ENCODE measurements at places on chromosomes 5 and 9.

DNA sequence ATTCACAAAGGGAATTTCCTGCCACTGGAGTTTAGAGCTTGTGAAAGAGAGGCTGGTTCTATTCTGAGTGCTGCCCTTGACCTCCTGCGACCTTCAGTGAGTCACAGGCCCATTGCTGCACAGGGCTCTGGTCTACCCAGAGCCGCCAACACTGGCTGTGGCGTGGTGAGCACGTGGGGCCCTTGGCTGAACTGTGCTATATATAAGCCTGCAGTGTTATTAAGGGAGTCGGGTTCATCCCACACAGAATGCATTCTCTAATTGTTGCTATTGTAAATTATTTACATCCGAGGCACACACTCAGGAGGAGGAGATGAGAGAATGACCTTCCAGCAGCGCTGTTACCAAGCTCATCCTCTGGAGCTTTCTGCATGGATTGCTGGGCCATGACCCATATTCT, 47.1 kb downstream of the BRINP1 start:
- DNase-seq: no peak

DNA sequence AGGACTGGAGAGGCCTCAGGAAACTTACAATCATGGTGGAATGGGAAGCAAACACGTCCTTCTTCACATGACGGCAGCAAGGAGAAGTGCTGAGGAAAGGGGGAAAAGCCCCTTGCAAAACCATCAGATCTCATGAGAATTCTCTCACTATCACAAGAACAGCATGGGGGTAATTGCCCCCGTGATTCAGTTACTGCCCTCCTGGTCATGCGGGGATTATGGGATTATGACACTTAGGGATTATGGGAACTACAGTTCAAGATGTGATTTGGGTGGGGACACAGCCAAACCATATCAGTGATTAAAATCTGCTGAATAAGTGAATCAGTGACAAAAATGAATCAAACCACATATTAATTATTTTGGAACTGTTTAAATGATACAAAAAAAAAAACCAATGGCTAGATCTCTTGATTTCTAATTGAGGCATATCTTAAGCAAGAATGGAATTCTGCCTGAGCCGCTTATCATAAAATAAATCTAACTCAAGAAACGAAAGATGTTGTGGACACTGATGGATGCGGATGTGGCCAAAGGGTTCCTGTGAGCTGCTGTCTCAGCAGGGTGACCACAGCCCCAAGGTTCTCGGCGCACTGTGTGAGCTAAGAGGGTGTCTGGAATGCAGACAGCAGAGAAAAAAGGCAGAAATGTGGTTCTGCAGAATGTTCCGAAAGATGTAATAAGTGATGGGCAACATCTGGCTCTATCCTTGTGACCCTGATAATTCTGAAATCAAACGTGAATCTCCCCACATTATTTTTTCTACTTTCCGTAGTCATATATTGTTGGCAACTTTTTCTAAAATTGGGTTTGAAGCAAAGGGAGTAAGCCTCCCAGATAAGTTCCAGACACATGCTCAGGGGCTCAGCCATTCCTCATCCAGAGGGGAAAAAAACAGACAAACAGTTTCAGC, 107.2 kb upstream of the ICE1 start:
- DNase-seq: no peak

GRCh38 chr9:69090140-69090750, 54.7 kb downstream of the FXN start:
- no peak for DNase-seq

DNA sequence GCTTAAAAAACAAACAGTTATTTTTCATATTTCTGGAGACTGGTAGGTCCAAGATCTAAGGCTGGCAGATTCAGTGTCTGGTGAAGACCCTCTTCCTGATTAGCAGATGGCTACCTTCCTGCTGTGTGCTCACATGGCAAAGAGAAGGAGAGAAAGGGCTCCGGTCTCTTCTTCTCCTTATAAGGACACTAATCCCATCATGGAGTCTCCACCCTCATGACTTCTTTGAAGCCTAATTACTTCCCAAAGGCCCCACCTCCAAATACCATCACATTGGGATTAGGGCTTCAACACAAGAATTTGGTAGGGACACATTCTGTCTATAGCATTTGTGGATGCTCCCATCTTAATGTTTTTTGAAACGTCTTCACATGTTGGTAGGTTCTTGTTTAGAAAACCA, 391.1 kb downstream of the TMEM161B start:
- DNase-seq: no peak

- no peak for DNase-seq
Observed at GRCh38 chr9:130938652-130939404, at the start of gene FIBCD1. TSS of gene FIBCD1 (minus strand) at chr9:130939247. CDS start at chr9:130938607, 640 bp downstream.

DNA sequence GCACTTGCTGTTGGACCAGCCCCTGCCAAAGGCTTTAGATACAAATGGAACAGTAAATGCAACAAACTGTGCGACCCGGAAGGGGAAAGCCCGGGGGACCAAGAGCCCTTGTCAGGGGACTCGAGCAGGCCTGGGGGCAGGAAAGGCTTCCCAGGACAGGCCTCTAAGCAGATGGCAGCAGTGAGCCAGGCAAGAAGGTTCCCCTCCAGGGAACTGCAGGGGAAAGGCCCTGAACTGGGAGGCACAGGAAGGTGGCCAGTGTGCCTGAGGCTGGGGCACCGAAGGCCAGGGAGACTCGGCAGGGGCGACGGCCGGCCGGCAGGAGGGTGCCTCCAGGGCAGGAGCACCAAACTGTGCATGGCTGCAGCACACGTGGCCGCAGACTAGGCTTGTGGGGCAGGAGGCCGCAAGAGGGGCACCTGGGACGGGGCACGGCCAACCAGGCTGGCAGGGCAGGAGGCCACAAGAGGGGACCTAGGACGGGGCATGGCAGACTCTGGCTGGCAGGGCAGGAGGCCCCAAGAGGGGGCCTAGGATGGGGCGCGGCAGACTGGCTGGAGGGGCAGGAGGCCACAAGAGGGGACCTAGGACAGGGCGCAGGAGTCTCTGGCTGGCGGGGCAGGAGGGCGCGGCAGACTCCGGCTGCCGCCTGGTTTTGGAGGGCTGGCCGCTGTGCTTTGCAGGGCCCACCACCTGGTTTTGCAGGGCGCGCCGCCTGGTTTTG, 10.0 kb downstream of the VAV2 start:
- no peak for DNase-seq

- no peak for DNase-seq
Observed at GRCh38 chr5:131854134-131854533, 57.3 kb upstream of the FNIP1 start.

- no peak for DNase-seq
Observed at GRCh38 chr5:142561486-142562097, 124.3 kb downstream of the FGF1 start.

- DNase-seq: no peak
Observed at GRCh38 chr9:35760651-35761050, 6.6 kb upstream of the MSMP start.

DNA sequence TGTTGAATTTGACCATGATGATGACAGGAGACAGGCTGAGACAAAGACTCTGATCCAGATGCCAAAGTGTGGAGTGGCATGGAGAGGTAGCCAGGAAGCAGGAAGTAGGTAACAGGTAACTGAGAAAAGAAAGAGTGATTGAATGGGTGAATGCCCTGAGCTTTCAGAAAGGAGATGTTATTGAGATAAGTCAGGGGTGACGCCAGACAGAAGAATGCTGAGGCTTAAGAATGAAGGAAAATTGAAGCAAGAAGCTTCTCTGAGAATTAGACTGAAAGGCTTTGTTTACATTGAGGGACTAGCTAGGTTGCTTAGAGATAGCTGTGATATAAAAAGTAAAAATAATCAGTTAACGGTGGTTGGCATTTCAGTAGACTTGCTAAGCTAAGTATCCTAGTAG, 165.7 kb downstream of the PSAT1 start:
- no peak for DNase-seq

- no peak for DNase-seq
Observed at GRCh38 chr9:92850898-92851297, 26.9 kb downstream of the ZNF484 start.

All from NCI-H1092 (cell line).